ENCODE measurements at places on chromosomes 3 and 15. TPM values are rescaled to one million over a fixed set of nuclear protein-coding genes. Genes with fewer than 3 reads are reported as not detected.
A peak's percentile ranks its signal among the peaks of the same experiment; 100 is the strongest.

GRCh38 chr15:32818758-32819447 lies 101.1 kb downstream of the GREM1 start:
- DNase-seq: peak; percentile 69

The GABRR3 gene
- total RNA-seq: not detected

DNA sequence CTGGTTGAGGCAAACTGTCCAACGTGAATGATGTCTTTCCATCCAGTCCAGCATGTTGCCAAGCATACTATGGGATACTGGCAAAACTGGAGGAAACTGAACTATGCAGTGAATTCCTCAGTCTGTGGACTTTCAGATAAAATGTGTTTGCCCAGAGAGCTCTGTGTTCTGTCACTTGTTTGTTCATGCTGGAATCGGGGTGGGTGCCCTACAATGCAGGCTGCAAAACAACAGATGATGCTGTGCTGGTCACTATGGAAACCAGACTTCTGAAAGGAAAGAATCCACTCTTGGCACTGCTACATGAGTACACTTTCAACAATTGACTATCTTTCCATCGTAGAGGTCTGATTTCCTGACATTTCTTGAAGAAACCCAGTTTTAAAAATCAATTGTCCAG lies 272.5 kb upstream of the ARHGEF26 start:
- no peak for DNase-seq

The GOLGA6D gene
- 0.13 TPM for total RNA-seq

The LDHAL6B gene
- not detected for total RNA-seq

DNA sequence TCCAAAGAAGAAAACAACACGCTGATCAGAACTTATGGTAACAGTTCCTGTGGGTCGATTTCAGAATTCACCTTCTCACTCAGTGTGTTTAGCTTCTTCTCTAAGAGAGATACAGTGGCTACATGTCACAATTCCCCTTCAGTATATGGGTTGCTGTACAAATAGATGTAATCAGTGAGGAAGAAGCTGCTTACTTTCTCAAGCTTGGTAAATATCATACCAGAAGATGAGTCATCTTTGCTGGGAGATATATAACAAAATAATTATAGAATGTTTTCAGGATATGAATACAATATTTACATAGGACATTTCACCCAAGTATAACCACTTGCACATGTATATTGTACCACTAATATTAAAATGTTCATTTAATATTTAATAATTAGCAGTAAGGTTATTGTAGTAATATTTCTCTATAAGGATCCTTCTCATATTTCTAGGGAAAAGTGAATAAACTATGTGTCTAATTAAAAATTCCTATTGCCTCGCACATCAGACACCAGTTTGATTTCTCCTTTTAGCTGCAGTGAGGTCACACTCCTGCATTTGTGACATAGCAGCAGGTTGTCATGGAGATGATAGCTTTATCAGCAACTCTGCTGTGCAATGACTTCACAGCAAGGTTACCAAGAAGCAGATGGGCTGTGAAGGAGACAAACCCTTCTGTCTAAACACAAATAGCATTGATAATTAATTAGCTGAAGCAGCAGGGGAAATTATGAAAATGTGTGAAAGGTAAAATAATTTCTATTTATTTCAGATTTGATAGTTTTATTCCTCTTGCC lies 211.4 kb downstream of the TUSC7 start:
- no peak for DNase-seq

All from A673 (cell line).